Testis (tissue), 5 donors: ENCODE measurements at places on chromosomes 7 and 10. TPM values are rescaled to one million over a fixed set of nuclear protein-coding genes. Genes with fewer than 3 reads are reported as not detected.
A peak's percentile ranks its signal among the peaks of the same experiment; 100 is the strongest.

DNA sequence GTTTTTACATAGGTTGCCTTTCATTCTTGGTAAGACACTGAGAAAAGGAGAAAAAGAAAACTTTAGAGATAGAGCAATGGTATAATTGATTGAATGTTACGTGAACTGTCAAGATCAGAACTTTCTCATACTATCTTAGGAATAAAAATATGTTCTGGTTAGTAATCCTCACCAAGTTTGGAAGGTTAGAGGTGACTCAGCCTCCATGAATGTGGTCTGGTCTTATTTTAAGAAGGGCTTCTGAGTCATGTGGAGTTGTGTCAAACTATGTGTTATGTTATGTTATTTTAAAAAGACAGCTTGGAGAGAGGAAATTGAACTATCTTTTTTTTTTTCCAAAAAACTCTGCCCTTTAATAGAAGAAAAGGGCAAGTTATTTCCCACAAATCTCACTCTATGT is 458.6 kb upstream of the KLF6 start:
- no peaks in the 10 kb centered on the region for H3K36me3 ChIP-seq
- H3K27me3 ChIP-seq: no peaks in the 10 kb centered on the region
- DNase-seq: no peak
- no peak overlapping the region for H3K27ac ChIP-seq

Gene POLR3A
- 20.9 TPM for total RNA-seq

Gene PAX2
- total RNA-seq: 3.7 TPM

GRCh38 chr7:46282155-46282554 is 361.1 kb upstream of the IGFBP3 start:
- no peaks in the 10 kb centered on the region for H3K36me3 ChIP-seq
- no peak overlapping the region for H3K27ac ChIP-seq
- H3K4me3 ChIP-seq: no peak overlapping the region
- no peaks in the 10 kb centered on the region for H3K27me3 ChIP-seq

- H3K4me3 ChIP-seq: no peak overlapping the region
- H3K36me3 ChIP-seq: no peaks in the 10 kb centered on the region
- no peak for DNase-seq
- H3K27me3 ChIP-seq: no peaks in the 10 kb centered on the region
Observed at GRCh38 chr7:50151001-50151400, 58.0 kb upstream of the ZPBP start.

Gene CTAGE4
- 13.1 TPM for total RNA-seq

DNA sequence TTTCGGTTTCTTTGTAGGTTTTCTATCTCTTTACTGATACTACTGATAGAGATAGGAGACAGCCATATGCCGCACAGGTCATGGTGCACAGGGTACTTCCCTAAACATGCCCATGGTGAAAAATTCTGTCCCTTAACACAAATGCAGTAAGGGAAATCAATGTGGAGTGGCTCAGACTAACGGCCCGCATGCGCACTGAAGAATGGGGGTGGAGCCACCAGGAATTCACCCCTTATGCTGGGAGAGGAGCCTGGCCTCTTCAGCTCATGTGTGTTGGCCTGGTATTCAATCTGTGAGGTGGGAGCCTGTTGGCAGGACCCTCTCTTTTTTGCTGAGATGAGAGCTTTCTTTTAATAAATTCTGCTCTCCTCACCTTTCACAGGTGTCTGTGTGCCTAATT is 8.4 kb upstream of the URGCP start:
- no peak overlapping the region for H3K4me3 ChIP-seq
- no peaks in the 10 kb centered on the region for H3K36me3 ChIP-seq
- H3K27ac ChIP-seq: no peak overlapping the region
- H3K4me1 ChIP-seq: no peaks in the 10 kb centered on the region
- no peaks in the 10 kb centered on the region for H3K27me3 ChIP-seq
- DNase-seq: no peak

Gene IFIT1B
- not detected for total RNA-seq

DNA sequence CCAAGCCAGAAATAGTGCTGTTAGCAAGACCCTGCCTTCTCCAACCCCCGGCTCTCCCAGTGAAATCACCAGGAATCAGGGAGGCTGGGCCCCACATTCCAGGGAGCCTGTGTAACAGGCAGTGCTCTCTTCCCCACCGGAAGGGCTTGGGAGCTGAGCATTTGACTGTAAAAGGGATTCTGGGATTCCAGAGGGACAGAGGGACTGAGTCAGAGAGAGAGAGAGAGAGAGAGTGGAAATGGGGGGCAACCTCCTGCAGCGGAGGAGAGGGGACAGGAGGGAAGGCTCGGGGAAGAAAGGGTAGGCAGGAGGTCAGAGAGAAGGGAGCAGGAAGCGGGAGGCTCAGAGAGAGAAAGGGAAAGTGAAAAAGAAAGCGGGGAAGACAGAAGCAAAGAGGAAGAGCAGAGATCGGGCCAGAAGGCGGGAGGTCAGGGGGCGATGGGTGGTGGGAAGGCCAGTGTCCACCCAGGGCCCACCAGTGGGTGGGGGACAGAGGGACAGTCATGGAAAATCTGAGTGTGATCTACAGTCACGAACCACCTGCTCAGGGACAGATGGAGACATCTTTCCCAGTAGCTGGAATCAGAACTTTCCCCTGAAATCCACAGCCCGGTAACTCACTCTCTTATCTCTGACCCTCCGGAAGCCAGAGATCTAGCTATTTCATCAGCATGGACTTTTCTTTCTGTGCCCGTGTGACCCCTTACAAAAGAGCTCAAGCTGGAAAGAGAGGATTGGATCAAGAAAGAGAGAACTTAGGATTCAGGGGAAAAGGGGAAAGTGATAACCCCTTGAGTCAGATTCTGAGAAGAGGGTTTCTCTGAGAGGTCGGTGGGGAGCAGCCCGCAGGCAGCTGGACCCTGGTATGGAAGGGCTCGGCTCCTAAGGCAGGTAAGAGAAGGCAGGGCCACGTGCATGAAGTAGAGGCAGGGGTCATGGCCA is 4.6 kb upstream of the SERPINE1 start:
- H3K27me3 ChIP-seq: no peaks in the 10 kb centered on the region
- peak overlapping the region; percentile 23 for H3K4me3 ChIP-seq
- H3K27ac ChIP-seq: peak overlapping the region; percentile 93
- H3K36me3 ChIP-seq: no peaks in the 10 kb centered on the region
- DNase-seq: peak; percentile 86

GRCh38 chr10:69696073-69696731 is 66.2 kb downstream of the FAM241B start:
- H3K4me1 ChIP-seq: no peaks in the 10 kb centered on the region
- no peaks in the 10 kb centered on the region for H3K36me3 ChIP-seq
- no peak overlapping the region for H3K27ac ChIP-seq
- no peaks in the 10 kb centered on the region for H3K27me3 ChIP-seq

Gene ERVW-1
- total RNA-seq: 16.5 TPM

Gene ZNRF2
- 65.0 TPM for total RNA-seq

DNA sequence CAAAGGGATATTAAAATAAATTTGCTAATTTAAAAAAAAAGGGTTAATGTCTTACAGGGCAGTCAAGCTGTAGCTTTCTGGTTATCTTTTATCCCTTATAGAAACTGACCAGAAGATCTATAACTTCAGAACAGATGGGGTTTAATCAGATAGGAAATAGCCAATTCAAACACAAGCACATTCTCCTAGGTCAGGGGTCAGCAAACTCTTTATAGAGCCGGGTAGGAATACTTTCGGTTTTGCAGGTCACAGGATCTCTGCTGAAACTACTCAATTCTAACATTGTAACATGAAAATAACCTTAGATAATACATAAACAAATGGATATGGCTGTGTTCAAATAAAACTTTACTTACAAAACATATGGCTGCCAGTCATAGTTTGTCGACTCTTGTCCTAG is 479.8 kb downstream of the ADRA2A start:
- H3K36me3 ChIP-seq: no peaks in the 10 kb centered on the region
- H3K27ac ChIP-seq: no peak overlapping the region
- H3K27me3 ChIP-seq: no peaks in the 10 kb centered on the region
- no peak overlapping the region for H3K4me3 ChIP-seq
- no peaks in the 10 kb centered on the region for H3K4me1 ChIP-seq

Gene SPDYE5
- 1.4 TPM for total RNA-seq

DNA sequence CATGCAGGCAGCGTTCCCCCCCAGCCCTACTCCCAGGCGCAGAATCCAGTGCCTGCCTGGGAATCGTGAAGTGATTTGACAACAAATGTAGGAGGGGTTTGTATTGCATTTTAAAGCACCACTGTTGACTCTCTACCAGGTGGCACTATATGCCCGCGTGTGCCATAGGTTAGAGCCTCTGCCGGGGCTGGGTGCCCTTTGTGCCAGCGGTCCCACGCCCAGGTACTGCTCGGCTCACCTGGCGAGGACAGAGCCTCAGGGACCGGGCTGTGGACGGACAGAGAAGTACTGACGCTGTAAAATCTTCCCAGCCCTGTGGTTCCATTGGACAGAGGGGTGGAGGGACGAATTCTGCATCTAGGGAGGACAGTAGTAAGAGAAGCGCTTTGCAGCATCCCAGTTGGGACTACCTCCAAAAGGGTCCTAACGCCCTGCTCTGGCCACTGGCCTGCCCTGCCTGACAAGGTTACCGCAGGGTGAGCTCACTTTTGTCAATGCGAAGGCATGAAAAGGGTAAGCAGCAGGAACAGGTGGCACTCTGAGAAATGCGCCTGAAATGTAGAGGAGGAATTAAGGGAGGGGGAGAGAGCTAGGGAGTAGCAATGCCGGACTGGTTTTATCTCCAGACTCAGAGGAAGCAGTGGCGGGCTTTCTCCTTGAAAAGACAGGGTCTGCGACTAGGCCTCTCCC is 788 bp upstream of the CACNA2D1 start:
- H3K27ac ChIP-seq: peak overlapping the region; percentile 88
- peak; percentile 44 for DNase-seq
- no peaks in the 10 kb centered on the region for H3K36me3 ChIP-seq
- peak overlapping the region; percentile 80 for H3K4me3 ChIP-seq

Gene CDH23
- total RNA-seq: 125 TPM

Gene PNLIPRP3
- total RNA-seq: not detected

- peak; percentile 85 for DNase-seq
- peaks cover 33% of the 10 kb centered on the region for H3K4me1 ChIP-seq
- H3K27ac ChIP-seq: peak overlapping the region; percentile 85
- H3K36me3 ChIP-seq: no peaks in the 10 kb centered on the region
- H3K4me3 ChIP-seq: no peak overlapping the region
Observed at GRCh38 chr10:29598851-29599311, 35.9 kb downstream of the SVIL start.

DNA sequence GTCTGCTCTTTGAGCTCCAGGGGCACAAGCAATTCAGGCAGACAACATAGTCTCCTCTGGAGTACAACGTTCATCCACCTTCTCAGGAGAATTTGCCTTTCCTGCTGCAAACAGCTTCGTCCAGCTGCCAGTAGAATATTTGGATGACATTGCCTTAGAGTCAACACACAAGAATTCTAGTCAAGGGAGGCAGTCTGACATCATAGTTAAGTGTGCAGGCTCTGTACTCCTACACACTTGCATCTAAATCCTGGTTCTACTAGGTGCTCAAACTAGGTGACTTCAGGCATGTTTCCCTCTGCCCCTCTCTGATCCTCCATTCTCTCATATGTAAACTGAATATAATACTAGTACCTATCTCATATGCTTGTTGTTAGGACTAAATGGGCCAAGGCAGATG is 314.8 kb downstream of the HPSE2 start:
- no peak for DNase-seq
- no peaks in the 10 kb centered on the region for H3K4me1 ChIP-seq
- H3K27ac ChIP-seq: no peak overlapping the region
- no peak overlapping the region for H3K4me3 ChIP-seq
- H3K27me3 ChIP-seq: no peaks in the 10 kb centered on the region
- no peaks in the 10 kb centered on the region for H3K36me3 ChIP-seq

DNA sequence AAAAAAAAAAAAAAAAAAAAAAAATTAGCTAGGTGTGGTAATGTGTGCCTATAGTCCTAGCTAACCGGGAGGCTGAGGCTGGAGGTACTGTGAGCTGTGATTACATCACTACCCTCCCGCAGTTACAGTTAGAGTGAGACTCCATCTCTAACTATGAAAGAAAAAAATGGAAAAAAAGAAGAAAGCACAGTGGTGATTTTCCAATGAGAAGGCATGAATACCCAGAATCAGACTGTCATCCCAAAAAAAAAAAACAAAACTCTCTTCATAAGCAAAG is 269.9 kb upstream of the MKLN1 start:
- DNase-seq: no peak
- H3K4me3 ChIP-seq: no peak overlapping the region
- no peaks in the 10 kb centered on the region for H3K36me3 ChIP-seq
- H3K27me3 ChIP-seq: no peaks in the 10 kb centered on the region
- peaks cover 14% of the 10 kb centered on the region for H3K4me1 ChIP-seq
- H3K27ac ChIP-seq: peak overlapping the region; percentile 39

- H3K4me1 ChIP-seq: no peaks in the 10 kb centered on the region
- H3K36me3 ChIP-seq: no peaks in the 10 kb centered on the region
- H3K27ac ChIP-seq: no peak overlapping the region
- no peaks in the 10 kb centered on the region for H3K27me3 ChIP-seq
Observed at GRCh38 chr10:103130910-103131309, 62.2 kb downstream of the NT5C2 start.
